Stimulated activated CD8-positive, alpha-beta memory T cell treated with anti-CD3 and anti-CD28 coated beads, Interleukin-4, amount 100 ng/mL, for 1 hour (primary cell): ENCODE measurements at places on chromosomes 2 and 18.

DNA sequence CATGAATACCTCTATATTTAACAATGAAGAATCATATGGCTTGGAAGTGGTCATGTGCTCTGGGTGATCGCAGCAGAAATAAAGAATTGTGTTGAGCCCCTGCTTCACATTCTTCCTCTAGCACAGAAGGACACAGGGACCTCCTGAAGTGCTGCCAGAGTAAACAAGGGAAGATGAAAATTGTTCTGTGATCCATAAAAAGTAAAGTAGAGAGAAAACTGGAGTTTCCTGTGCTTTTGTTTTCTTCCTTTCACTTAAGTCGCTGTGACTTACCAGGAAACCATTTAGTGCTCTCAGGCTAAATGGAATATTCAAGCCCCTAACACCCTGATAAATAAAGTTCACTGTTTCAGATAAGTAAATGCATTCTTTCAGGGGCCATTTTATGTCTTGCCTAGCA lies 1173.6 kb upstream of the CHAC2 start:
- no peak for DNase-seq

GRCh38 chr2:127275789-127276188 lies 18.2 kb downstream of the ERCC3 start:
- DNase-seq, result no peak

DNA sequence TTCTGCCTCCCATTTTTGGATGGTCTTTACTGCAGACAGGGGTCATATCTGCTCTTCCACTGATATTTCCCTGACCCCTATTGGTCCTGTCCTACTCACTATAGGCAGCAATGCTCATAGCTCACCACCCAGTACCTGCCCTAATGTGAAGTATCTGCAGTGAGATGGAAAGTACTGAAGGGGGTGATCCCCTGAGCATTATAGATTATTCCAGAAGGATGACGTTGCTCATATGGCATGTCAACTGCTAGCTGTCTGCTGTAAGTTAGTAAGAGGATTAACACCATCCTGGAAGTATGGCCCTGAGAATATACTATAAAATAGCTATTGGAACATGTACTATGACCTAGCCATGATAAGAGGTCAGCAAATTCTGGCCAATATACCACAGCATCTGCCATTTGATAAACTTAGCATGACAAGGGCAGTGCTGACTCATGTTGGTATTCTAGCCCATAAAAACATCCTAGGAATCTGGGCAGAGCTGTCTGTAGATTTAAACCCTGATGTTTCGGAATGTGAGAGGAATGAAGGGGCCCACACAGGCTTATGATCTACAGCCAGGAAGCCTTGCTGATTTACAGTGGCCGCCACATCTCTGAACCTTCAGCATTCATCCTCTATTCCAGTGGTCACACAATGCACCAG lies 451.4 kb downstream of the TNS1 start:
- no peak for DNase-seq

DNA sequence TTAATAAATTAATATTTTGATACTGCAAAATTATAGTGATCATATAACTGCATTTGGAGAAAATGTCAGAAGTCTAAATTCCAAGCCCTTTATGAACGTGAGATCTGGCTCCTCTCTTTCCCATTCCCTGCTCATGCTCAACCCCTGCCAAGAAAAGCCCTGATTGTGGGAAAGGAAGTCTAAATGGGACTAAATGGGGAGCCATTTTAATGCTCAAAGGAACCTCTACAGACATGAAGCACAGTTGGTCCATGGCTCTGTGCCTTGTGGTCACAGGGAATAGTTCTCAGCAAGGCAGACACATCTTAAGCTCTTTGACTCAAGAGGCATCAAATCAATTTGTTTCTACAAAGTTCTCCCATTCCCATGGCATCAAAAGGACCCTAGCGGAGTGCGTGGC lies 29.3 kb upstream of the INSIG2 start:
- no peak for DNase-seq

DNA sequence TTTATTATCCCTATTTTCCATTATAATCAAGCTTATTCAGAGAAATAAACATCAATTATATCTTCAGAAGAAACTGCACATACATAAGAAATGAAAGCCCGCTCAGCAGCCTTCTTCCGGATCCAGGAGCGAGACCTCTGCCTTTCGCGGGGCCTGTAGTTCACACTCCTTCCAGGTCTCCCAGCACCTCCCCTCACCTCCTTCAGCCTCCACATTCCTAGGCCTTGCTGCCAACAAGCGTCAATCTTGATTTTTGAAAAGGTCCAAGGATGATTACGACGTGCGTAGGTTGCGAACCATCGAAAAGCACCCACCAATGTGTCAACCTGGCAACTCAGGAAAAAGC lies 355 bp upstream of the KIDINS220 start:
- no peak for DNase-seq

DNA sequence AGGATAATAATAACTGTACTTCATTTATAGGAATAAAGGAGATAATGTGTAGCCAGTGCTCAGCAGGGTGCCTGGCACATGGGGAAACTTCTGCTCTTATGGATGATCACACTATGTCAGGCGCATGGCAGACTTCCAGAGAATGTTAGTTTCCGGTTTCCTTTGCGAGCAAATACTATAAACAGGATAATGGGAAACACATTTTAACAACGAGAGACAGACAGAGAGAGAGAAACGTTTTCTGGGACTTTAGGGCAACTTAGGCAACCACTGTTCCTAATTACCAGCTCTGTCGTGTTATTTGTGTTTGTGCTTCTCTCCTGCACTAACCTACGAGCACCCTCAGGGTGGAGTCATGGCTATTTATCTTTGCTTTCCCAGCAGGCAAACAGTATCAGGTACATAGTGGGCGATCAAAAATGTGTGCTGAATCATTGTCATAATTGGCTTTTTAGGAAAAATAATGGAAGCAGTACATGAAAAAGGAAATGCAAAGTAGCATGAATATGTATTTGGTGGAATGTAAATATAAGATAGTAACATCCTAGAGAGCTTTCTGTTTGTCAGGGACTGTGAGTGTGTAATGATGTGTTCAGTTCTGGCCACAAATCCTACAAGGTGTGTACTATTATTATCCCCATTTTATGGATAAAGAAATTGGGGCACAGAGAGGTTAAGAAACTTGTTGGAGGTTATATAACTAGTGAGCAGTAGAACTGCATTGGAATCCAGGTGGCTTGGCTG lies 36.8 kb upstream of the IGFBP2 start:
- DNase-seq, result no peak

GRCh38 chr18:69257861-69258458 lies 142.7 kb upstream of the DOK6 start:
- DNase-seq, result no peak

DNA sequence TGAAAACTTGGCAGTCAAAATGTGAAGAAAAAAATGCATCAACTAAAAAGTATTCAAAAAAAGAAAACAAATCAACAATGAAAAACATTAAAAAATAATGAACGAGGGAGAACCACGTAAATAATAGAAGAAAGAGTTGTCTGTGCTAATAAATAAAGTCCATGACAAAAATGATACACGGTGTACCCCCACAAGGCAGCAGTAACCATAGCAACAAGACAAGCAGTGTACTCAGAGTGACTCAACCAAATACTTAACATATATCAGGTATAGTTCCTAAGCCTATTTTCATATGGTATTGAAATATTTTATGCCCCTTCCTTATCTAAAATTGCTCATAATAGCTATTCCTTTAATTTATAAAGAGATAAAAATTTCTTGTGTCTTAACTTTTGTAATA lies 162.3 kb upstream of the TMEM200C start:
- DNase-seq, result no peak

- DNase-seq, result no peak
Measured at GRCh38 chr2:168365094-168365621, 90.9 kb upstream of the CERS6 start.

DNA sequence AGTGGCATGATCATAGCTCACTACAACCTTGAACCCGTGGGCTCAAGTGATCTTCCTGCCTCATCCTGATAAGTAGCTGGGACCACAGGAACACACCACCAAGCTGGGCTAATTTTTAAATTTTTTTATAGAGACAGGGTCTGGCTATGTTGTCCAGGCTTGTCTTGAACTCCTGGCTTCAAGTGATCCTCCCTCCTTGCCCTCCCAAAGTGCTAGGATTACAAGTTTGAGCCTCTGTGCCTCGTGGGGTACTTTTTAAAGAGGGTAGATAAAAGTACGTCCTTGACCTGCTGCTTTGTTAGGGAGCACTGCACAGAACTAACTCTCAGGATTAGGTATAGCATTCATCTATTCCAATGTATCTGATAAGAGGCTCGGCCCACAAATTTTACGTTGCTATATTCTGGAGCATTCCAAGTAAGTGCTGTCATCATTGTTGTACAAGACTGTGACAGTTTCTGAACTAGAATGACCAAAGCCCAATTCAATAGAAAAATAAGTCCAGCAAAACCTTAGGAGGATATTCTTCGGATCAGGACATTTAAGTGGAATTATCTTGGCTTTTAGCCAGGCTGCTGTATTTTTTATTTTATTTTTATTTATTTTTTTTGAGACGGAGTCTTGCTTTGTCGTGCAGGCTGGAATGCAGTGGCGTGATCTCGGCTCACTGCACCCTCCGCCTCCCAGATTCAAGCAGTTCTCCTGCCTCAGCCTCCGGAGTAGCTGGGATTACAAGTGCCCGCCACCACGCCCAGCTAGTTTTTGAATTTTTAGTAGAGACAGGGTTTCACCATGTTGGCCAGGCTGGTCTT lies 4.1 kb downstream of the MTCL1 start:
- no peak for DNase-seq

DNA sequence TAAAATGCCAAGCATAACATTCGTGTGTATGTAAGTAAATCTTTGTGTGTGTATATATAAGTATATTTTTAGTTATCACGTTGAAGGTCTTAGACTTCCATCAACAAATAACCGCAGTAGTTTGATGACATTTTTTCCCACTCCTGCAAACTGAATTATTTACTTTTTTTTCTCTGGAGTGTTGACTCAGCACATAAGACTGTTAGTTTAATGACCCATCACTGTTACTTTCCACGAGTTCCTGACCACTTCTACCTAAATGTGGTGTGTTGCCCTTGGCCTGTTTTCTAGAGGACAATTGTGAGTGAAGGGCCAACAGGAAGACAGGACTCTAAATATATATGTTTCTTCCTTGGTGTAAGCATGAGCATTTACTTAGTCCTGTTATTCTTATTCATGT lies 71.3 kb upstream of the TXNDC2 start:
- DNase-seq, result no peak

DNA sequence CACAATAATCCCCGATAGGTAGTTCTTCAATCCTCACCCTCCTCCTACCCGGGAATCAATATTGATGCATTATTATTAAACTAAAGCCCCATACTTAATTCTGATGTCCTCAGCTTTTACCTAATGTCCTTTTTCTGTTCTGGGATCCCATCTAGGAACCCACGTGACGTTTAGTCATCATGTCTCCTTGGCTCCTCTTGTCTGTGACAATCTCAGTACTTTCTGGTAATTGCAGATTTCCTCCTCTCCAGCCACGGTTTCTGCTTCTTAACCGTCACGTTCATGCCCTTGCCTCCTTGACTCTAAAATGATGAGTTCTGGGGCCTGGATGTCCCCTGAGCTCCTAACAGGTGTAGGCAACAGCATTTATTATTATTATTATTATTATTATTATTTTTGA lies 2.9 kb upstream of the DGKD start:
- no peak for DNase-seq

DNA sequence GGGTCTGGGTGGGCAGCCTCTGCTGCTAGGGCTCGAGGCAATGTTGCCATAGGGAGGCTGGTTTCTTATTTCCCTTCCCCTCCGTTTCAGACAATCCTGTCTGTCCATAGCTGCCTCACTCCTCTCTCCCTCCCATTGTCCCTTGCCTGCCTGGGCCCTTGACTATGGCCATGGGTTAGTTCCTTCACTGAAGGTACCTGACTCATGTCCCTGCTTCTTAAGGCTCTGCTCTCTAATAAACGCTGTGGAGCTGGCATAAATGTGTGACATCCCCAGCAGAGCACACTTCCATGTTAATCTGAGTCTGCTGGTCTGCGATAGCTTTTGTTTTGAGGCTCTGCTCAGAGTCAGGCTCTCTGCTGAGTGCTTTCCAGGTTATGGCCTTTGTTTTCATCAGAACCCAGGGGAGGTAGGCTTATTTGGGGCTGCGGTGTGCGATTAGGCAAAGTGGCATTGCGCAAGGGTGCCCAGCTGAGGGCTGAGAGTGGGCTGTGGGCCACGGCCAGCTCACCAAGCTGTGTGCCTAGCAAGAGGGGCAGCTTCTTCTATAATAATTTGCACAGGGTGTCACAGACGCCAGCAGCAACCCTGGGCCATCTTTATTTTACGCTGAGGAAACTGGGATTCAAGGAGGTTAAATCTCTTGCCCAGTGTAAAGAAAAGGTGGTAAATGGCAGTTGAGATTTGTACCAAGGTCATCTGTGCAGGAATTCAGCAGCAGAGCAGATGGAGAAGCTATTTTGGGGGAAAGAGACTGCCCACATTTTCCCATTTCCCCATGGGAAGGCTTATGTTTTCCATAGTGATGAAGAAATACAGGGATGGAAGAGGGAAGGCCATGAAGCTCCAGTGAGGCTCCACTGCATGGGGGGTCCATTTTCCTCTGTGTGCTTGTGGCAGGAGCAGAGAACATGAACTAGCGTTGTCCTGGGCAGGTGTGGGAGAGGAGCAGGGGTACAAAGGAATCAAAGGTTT lies 25.6 kb downstream of the MRPL33 start:
- no peak for DNase-seq

- DNase-seq, result no peak
Measured at GRCh38 chr18:57910817-57911216, 107.7 kb upstream of the ATP8B1 start.

GRCh38 chr2:166351319-166351718 lies 24.4 kb downstream of the SCN9A start:
- DNase-seq, result no peak

GRCh38 chr2:27072920-27073319 lies 1.5 kb upstream of the OST4 start:
- DNase-seq, result no peak

- DNase-seq, result no peak
Measured at GRCh38 chr18:79964330-79965118, at the start of gene HSBP1L1. TSS of gene HSBP1L1 (plus strand) at chr18:79964643. CDS start at chr18:79964736, 93 bp downstream.

GRCh38 chr2:182745061-182745460 lies 29.0 kb downstream of the DNAJC10 start:
- DNase-seq, result no peak

GRCh38 chr18:56044239-56044638 lies 456.2 kb upstream of the TCF4 start:
- DNase-seq, result no peak

DNA sequence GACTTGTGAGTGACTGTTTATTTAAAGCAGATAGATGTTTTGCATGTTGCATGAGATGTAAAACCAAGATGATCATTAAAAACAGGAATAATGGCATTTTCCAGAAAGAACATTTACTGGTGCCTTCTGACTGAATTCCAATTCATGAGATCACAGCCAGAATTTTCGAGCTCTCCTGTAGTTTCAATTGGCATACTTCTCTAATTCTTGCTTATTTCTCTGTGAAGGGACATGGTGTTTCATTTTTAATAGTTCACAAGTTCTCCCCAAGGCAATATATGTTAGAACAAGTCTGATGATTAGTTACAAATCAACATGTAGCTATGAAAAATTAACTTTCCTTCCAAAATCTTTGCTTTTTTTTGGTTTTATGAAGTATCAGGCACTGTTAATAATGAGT lies 105.7 kb downstream of the PDE1A start:
- DNase-seq, result no peak
